ENCODE measurements at places on chromosomes 2 and 18. TPM values are rescaled to one million over a fixed set of nuclear protein-coding genes. Genes with fewer than 3 reads are reported as not detected.

DNA sequence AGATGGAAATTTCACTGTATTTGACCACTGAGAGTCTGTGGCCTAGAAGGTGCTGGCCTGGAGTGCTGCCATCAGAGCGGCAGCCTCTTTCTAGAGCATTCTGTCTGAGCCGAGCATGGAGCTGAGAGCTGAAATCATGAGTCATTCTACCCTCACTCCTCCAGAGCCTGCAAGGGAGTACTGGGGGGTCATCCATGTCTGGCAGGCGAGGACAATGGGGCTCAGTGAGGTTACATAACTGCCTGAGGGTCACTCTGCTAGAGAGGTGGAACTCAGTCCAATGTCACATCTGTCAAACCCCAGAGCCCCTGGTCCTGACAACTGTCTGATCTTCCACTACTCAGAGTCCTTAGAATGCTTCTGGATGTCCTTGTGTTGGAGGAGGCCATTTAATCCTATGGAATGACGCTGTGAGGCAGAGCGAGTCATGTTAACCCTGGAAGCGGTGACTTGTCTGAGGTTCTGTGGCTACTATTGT is 65.3 kb downstream of the HAUS1 start:
- no peak for DNase-seq

DNA sequence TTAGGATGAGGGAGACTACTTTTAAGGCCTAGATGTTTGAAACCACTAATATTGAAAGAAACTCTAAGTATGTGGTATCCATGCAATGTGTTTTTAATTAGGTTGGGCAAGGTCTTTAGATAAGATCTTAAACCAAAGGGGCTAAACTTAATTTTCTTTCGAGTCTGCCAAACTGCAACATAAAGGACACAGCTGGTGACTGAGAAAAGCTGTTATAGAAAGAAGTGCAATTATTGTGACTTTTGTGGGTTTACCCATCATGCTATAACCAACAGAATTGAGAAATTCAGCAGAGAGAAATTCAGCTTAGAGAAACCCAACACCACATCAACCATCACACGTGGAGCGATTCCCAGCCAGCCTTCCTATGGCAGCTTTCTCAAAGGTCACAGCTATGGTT is 119.5 kb upstream of the LMAN1 start:
- no peak for DNase-seq

Gene GALNT3
- 64.9 TPM for total RNA-seq

DNA sequence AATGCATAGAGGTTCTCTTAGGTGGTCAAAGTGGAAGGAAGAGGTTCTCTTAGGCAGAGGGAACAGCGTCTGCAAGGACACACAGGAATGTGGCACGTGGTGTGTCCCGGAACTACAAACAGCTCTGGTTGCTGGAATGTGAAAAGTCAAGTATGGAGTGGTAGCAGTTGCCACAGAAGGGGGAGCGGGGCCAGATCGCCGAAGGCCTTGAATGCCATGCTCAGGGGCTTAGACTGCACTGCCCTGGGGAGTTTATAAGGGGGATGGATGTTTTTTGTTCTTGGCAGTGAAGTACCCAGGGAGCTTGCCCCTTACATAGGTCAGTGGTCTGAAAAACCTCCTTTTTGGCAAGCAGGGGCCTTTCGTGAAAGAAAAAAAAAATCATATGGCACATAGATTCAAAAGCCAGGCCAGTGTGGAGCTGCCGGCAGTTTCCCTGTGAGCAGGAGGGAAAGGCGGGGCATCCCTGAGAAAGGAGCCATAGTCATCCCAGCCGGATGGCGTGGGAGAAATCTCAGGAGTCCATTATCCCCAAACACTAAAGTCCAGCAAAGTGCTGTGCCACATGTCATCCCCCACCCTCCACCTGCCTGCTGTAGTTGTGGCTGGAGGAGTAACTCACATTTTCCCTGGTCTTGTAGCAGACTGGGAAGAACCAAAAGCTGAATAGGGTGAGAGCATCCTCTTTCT is 45.4 kb downstream of the GORASP2 start:
- DNase-seq, result peak; percentile 22

DNA sequence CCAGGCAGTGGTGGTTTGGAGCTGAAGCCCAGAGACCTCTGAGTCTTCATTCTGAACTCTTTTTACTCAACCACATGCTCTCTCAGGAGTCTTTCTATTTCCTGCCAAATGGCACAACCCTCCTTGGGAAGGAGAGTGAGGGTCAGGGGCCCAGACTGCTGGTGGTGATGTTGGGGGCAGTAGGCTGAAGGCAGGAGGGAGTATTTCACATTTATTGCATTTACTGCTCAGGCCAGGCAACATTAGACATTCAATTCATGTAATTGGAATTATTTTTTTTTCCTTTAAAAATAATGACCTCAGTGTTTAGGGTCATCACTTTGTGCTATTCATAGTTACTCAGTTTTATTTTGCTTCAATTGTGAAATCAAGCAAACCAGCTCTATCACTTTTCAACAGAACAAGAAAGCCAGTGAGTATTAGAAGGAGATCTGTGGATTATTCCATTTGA is 311.3 kb upstream of the NT5C1B start:
- DNase-seq, result no peak

All from body of pancreas (tissue), 4 donors.